Mesenchymal stem cell (in vitro differentiated cells and primary cell): ENCODE measurements at places on chromosomes 3 and 15.

- no peak for DNase-seq
Measured at GRCh38 chr3:1131166-1131565, 38.3 kb downstream of the CNTN6 start.

GRCh38 chr3:179036626-179037300 lies 34.8 kb downstream of the ZMAT3 start:
- DNase-seq = peak; percentile 14

DNA sequence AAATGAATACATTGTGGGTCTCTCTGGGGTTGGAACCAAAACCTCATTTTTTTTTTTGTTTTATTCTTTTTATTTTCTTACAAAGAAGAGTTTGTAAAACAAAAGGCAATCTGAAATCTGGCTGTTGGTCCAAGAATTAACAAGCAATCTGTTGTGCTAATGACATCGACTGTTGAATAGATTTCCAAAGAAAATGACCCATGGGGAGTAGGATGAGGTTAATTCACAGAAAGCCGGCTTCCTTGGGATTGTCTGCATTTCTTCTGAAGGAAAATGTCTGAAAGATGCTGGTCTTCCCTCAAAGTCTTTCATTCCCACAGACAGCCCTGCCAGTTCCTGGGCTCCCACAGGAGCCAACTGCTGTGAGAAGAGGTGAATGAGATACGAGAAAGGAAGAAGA lies 92.9 kb downstream of the LRRC3B start:
- no peak for DNase-seq

GRCh38 chr15:35740761-35741160 lies 194.8 kb upstream of the DPH6 start:
- no peak for DNase-seq

DNA sequence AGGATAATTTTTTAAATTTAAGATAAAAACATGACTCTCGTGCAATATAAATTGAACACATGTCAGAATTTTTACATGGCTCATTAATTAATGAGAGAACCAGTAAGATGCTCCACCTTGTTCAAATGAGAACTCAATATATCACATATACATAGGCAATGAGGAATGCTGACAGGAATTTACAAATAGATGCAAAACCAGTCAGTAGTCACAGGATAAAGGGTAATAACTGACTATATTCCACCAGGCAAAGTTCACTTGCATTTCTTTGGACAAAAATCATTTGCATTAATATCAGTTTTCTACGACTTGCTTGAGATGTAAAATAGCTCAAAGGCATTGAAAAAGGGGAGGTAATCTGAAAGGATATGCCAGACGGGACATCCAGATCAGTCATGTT lies 139.4 kb downstream of the STAC start:
- no peak for DNase-seq

- DNase-seq = no peak
Measured at GRCh38 chr15:60889006-60889405, 340.1 kb downstream of the RORA start.

DNA sequence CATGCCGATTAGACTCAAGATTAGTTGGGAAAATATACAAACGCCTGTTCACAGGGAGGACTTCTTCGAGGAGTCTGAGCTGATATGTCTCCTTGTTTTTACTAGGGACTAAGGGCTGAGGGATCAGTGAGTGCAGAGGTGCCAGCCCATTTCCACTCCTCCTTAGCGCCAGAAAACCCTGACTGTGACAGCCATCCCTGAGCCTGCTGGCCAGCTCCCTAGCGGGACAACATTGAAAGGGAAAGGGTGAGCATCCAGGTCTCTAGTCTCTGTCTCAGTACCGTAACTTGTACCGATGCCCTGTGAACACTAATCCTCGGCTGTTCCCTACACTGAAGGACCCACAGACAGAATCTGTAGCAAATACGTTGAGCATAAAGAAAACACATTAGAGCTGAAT lies 243.4 kb downstream of the WNT5A start:
- no peak for DNase-seq
